Pons (tissue), 1 donor: ENCODE measurements at places on chromosomes 1 and 21.
A peak's percentile ranks its signal among the peaks of the same experiment; 100 is the strongest.

GRCh38 chr1:107963601-107964335 is 1.2 kb downstream of the VAV3 start:
- peak; percentile 25 for DNase-seq

GRCh38 chr1:229570891-229571516 is 12.5 kb upstream of the ABCB10 start:
- DNase-seq = no peak

GRCh38 chr1:202659974-202660373 is 50.3 kb downstream of the SYT2 start:
- DNase-seq = no peak

GRCh38 chr1:155379631-155380090 is 59.0 kb downstream of the RUSC1 start:
- DNase-seq = peak; percentile 54

DNA sequence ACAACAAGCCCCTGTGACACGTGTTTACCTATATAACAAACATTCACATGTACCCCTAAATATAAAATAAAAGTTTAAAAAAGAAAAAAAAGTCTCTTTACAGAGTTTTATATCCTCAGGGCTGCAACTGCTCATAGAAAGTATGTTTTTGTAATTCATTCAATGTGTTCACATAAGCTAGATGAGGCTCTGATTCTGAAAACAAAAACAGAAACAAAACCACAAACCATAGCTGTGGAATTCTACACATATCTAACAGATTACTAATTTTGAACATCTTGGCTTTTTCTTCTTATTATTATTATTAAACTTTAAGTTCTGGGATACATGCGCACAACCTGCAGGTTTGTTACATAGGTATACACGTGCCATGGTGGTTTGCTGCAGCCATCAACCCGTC is 579.6 kb upstream of the ZRANB2 start:
- DNase-seq = no peak
